Natural killer cell treated with Interleukin-12 subunit alpha and Interleukin-12 subunit beta and Interleukin-15 and Interleukin-18, amount 100 ng/mL, for 72 hours (primary cell): ENCODE measurements at places on chromosomes 2 and 18. TPM values are rescaled to one million over a fixed set of nuclear protein-coding genes. Genes with fewer than 3 reads are reported as not detected.

DNA sequence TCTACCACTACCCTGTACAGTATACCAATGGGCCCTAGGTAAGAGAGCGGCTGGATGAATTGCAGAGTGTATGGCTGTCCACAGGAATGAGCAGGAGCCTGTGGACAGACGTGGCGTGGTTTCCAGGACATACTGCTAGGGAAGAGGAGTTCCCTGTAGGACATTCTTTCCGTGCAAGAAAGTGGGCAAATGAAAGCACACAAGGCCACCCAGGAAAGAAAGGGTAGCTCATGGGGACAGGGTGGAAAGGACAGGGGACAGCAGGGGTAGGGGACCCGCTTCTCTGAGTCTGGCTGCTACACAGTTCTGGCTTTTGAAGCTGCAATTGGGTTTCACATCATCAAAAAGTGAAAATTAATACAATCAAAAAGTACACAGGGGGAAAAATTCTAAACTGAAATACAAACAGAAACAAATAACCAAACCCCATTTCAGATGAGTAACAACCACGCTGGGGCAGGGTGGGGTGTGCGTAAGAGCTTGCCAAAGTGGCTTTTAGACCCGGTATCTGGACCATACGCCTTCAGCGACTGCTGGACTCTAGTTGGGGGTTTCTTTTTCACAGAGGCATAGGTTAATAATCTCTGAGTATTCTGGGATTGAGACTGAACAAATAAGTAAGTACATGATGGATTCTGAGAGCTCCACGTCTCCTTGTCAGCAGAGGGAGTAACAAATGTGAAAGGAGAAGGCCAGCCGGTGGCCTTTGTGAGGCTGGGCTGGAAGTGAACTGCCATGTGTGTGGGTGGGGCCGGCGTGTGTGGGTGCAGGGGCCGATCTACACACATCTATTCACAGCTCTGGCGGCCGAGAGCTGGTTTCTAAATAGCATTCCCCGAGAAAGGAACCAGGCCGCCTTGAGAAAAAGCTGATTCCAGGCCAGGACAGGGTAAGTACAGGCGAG lies 84.0 kb downstream of the HDAC4 start:
- peak overlapping the region; percentile 73 for H3K27ac ChIP-seq
- H3K36me3 ChIP-seq, result no peaks in the 10 kb centered on the region
- peak overlapping the region; percentile 74 for H3K4me3 ChIP-seq
- no peaks in the 10 kb centered on the region for H3K27me3 ChIP-seq
- DNase-seq, result no peak
- H3K4me1 ChIP-seq, result peaks cover 51% of the 10 kb centered on the region

- DNase-seq, result no peak
- peaks cover 20% of the 10 kb centered on the region for H3K36me3 ChIP-seq
- H3K27me3 ChIP-seq, result no peaks in the 10 kb centered on the region
- no peaks in the 10 kb centered on the region for H3K4me1 ChIP-seq
- H3K27ac ChIP-seq, result no peak overlapping the region
These were observed 23.2 kb downstream of the DNAJC27 start for GRCh38 chr2:24948506-24948905.

DNA sequence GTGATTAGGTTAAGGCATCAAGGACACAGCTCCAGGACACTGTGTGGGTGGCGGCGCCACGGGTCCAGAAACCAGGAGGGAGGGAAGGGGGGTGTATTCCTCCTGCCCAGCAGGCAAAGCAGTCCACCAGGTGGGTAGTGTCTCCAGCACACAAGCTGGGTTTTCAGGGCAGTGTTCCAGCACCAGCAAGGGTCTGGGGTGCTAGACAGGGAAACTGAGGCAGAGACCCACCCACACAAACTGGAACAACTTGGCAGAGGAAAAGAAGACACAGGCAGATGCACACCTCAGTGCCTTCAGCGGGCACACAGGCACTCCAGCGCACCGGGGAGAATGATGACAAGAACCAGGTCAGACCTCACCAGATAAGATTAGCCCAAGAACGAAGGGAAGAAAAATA lies 28.4 kb upstream of the GNAL start:
- no peaks in the 10 kb centered on the region for H3K4me1 ChIP-seq
- H3K27me3 ChIP-seq, result peaks cover 13% of the 10 kb centered on the region
- no peaks in the 10 kb centered on the region for H3K36me3 ChIP-seq
- no peak overlapping the region for H3K4me3 ChIP-seq

DNA sequence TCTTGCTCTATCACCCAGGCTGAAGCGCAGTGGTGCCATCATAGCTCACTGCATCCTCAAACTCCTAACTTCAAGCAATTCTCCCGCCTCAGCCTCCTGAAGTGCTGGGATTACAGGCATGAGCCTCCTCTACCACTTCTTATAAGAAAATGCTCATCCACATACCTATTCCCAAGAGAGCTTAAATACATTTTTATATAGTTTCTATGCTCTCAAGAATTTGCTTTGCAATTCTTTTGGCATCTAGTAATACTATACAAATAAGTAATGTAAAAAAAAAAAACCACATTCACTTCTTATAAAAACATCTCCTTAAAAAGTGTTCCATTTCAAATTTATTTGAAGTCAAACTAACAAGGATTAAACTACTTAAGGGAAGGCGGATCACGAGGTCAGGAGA lies 197.3 kb downstream of the DNAH7 start:
- no peaks in the 10 kb centered on the region for H3K36me3 ChIP-seq
- no peak for DNase-seq
- no peak overlapping the region for H3K4me3 ChIP-seq
- no peaks in the 10 kb centered on the region for H3K4me1 ChIP-seq
- peaks cover 9% of the 10 kb centered on the region for H3K27me3 ChIP-seq

GRCh38 chr18:7164323-7165004 lies 46.9 kb upstream of the LAMA1 start:
- H3K36me3 ChIP-seq, result no peaks in the 10 kb centered on the region
- no peak overlapping the region for H3K27ac ChIP-seq
- no peak overlapping the region for H3K4me3 ChIP-seq
- DNase-seq, result no peak
- H3K27me3 ChIP-seq, result no peaks in the 10 kb centered on the region
- H3K4me1 ChIP-seq, result no peaks in the 10 kb centered on the region

- H3K36me3 ChIP-seq, result no peaks in the 10 kb centered on the region
- peaks cover 4% of the 10 kb centered on the region for H3K27me3 ChIP-seq
- H3K4me3 ChIP-seq, result no peak overlapping the region
- H3K4me1 ChIP-seq, result peaks cover 4% of the 10 kb centered on the region
- no peak for DNase-seq
These were observed 68.2 kb upstream of the NEDD4L start for GRCh38 chr18:57975805-57976204.

- H3K4me3 ChIP-seq, result no peak overlapping the region
- H3K27ac ChIP-seq, result no peak overlapping the region
- DNase-seq, result no peak
- H3K27me3 ChIP-seq, result no peaks in the 10 kb centered on the region
These were observed 1192.5 kb upstream of the ACVR2A start for GRCh38 chr2:146652311-146652710.

DNA sequence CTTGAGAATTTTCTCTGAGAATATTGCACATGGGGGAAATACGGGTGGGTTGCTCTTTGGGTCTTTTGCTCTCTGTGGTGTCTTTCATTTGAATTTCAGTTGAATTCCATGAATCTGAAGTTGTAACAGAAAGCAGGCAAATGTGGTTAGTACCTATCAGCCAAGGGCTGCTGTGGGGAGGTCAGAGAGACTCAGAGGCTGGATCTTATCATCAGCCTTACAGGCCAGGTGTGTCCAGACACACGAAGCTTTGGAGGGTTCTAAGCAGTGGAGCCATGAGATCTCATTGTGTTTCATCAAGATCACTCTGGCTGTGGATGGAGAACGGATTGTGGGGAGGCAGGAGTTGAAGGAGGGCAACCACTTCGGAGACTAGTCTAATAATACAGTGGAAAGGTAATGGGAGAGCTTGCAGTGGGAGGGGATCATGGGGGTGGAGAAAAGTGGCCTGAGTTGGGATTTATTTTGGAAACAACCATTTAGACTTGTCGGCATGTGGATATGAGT lies 68.1 kb downstream of the GNAL start:
- peaks cover 11% of the 10 kb centered on the region for H3K4me1 ChIP-seq
- no peaks in the 10 kb centered on the region for H3K36me3 ChIP-seq
- H3K4me3 ChIP-seq, result no peak overlapping the region

- H3K4me3 ChIP-seq, result no peak overlapping the region
- no peaks in the 10 kb centered on the region for H3K27me3 ChIP-seq
- H3K4me1 ChIP-seq, result peaks cover 9% of the 10 kb centered on the region
- DNase-seq, result no peak
- H3K36me3 ChIP-seq, result peaks cover 25% of the 10 kb centered on the region
These were observed 62.8 kb downstream of the AGFG1 start for GRCh38 chr2:227534714-227535113.

DNA sequence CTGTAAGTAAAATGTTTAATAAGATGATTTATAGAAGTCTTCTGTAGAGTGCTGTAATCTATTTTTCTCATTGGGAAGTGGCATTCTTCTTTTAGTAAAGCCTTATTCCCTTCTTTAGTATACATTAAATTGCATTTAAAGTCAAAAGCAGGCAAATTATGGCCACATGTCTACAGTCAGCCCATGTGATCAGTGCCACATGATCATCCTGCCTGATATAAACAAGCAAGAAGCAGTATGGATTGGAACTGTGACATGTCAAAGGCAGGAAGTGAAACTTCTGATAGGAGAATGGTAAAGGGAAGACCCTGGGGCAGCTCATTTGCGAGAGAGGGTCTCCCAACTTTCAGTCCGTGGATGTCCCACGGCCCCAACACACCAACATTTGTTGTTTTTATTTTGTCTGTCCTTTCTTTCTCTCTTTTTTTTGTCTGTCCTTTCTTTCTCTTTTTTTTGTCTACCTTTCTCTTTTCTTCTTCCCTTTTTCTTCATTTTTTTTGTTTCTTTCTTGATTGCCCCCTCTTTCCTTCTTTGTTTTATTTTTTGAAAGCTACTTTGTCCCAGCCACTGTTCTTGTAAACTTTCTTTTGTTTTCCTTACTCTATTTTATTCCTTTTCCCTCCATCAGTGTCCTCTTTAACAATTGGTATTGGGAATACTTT lies 154.9 kb downstream of the DTNA start:
- H3K4me1 ChIP-seq, result peaks cover 11% of the 10 kb centered on the region
- H3K27ac ChIP-seq, result no peak overlapping the region
- peaks cover 4% of the 10 kb centered on the region for H3K36me3 ChIP-seq
- DNase-seq, result no peak
- H3K27me3 ChIP-seq, result peaks cover 21% of the 10 kb centered on the region

GRCh38 chr2:166881177-166881576 lies 7.1 kb upstream of the XIRP2 start:
- H3K4me3 ChIP-seq, result no peak overlapping the region
- H3K27me3 ChIP-seq, result no peaks in the 10 kb centered on the region
- no peak for DNase-seq

DNA sequence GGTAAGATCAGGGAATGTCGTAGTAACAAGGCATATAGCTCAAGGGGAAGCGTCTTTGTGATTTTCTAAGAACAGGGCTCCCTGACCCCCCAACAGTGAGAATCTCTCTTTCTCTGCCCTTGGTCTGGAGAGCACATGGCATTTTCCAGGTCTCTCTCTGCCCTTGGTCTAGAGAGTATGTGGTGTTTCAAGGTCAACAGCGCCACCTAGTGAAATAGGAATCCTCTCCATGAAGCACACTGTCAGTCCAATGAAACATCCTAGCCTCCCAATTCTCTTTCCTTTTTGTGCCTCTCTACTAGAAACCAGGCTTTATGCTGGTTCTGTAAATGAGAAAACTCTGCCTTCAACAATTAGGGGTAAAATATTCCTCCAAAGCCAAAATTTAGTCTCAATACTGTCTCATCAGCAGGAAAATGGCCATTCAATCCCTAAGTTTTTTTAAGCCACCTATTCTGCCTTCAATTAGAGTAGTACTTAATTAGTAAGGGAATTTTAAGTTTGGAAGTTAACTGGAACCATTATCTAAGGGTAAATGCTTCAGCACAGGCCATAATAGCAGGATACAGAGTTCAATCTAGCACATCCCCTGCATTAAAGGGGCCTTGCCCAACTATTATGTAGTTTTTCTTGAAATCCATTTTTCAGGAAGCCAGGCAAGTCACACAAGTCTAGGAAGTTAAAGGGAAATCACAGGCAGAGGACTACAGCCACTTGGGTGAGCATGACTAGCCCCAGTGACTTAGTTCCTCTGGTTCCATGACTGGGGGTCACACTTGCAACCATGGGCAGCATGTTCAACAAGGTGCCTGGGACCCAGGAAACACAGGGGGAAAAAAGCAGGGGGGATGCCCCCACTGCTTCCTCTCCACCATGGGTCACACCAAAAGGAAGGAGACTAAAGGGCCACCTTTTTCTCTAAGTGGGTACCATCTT lies 12.4 kb downstream of the DYM start:
- H3K36me3 ChIP-seq, result peaks cover 32% of the 10 kb centered on the region
- no peak overlapping the region for H3K4me3 ChIP-seq
- no peaks in the 10 kb centered on the region for H3K27me3 ChIP-seq
- H3K4me1 ChIP-seq, result peaks cover 15% of the 10 kb centered on the region
- H3K27ac ChIP-seq, result no peak overlapping the region

DNA sequence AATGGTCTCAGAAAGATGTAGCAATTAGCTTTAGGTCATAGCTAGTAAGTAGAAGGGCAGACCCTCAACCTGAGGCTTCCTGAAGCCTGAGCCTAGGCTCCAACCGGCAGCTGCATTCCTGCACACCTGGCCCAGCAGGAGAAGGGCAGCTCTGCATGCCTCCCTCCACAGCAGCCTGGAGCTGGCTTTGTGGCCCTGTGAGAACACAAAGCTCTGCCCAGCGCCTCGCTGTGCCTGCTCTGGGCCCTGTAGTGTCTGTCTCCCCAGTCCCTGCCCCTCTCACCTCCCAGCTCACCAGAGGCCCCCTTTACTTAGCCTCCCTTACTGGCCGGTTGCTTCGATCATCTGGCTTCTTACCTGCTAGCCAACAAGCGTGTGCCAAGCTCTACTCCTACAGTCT lies 6.7 kb downstream of the TMEM214 start:
- H3K36me3 ChIP-seq, result peaks cover 19% of the 10 kb centered on the region
- H3K27ac ChIP-seq, result no peak overlapping the region
- H3K4me3 ChIP-seq, result no peak overlapping the region
- H3K4me1 ChIP-seq, result peaks cover 12% of the 10 kb centered on the region
- H3K27me3 ChIP-seq, result no peaks in the 10 kb centered on the region

- no peaks in the 10 kb centered on the region for H3K27me3 ChIP-seq
- H3K4me1 ChIP-seq, result no peaks in the 10 kb centered on the region
- H3K4me3 ChIP-seq, result no peak overlapping the region
- DNase-seq, result no peak
- no peak overlapping the region for H3K27ac ChIP-seq
These were observed 34.1 kb upstream of the MAT2A start for GRCh38 chr2:85504778-85505261.

DNA sequence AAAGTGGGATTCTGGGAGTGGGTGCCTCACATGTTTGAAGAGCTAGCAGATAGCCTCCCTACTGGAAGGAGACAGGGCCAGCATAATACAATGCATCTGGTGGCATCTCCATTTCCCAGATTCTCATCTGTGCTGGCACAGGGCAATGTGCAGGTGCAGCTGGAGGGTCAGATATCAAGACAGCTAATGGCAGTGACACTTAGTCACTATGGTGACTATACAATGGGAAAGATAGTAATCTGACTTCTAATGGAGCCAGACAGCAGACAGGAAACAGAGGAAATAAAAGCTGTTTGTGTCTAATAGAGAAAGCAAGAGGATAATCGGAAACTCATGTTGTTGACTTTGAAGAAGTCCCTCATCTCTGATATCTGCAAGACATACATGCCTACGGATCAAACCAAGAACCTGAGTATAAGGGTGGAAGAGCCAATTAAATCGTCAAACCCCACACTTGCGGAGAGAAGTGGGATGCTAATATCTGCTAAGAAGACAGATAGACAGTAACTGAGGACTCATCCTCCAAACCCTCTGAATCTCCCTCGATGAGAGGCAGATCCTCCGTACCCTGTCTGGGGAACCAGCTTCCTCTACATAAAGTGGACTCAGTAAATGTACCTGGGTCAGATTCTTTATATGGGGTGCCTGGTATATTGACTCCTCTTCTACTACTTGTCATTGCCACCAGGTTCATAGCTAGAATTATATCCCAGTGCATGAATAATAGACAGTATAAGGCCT lies 692.7 kb downstream of the SOCS6 start:
- no peak overlapping the region for H3K27ac ChIP-seq
- H3K27me3 ChIP-seq, result no peaks in the 10 kb centered on the region
- no peak for DNase-seq

The SERTAD2 gene
- 15.6 TPM for total RNA-seq

The PLGLB2 gene
- total RNA-seq, result 1.9 TPM
